NCI-H774 (cell line): ENCODE measurements at places on chromosomes 11 and 22.

- no peak for DNase-seq
Observed at GRCh38 chr11:117944554-117944953, 15.4 kb upstream of the TMPRSS13 start.

DNA sequence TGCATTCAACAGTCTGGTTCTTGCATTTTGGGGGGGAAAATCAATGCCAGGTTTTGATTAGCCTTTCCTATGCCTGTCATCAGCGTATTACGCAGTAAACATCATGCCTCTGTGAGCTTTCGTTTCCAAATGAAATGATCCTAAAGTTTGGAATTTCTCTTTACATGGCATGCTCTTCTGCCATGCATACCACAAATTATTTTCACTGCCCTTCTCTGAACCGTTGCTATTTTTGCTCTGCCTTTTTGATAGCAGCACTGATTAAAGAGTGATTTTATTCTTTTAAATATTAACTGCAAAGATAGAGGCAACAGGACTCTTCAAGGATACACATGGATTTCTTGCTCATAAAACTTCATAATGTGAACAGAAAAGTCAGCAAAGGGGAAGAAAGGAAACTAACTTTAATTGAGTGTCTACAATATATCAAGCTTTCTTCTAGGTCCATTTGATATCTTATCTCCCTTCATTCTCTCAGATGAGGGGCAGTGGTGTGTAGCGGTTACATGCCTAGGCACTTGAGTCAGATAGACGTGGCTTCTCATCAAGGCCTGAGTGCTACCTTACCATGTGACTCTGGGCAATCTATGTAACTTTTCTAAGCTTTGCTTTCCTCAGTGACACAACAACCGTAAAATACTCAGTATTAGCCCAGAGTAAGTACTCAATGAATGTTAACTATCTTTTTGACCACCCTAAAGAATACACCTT lies 25.0 kb upstream of the FZD4 start:
- no peak for DNase-seq

DNA sequence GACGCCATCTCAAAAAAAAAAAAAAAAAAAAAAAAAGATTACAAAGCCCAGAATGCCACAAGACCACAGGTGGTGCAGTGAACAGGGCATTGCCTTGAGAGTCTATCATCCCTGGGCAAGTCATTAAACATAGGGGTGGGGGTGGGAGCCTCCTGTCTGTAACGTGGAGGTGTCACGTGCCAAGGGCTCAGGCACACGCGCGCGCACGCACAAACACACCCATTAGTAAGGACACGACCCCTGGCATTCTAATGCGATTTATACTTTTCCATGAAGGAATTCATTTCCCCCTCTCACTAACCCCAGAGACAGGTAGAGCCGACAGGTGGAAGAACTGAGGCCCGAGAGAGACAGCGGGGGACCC lies 5.8 kb upstream of the GCAT start:
- no peak for DNase-seq

DNA sequence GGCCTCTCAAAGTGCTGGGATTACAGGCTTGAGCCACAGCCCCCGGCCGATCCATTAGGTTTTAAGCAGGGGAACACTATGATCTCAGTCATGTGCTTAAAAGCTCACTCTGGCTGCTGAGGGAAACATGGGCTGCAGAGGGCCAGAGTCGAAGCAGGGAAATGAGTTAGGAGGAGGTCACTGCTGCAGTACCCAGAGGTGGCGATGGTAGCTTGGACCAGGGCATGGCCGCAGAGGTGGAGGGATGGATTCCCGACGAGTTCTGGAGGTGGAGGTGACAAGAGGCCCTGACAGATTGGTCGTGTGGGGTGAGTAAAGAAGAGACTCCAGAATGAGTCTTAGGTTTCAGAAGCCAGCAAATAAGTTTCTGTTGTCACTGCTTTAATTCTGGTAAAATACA lies 54.4 kb upstream of the INCENP start:
- no peak for DNase-seq

DNA sequence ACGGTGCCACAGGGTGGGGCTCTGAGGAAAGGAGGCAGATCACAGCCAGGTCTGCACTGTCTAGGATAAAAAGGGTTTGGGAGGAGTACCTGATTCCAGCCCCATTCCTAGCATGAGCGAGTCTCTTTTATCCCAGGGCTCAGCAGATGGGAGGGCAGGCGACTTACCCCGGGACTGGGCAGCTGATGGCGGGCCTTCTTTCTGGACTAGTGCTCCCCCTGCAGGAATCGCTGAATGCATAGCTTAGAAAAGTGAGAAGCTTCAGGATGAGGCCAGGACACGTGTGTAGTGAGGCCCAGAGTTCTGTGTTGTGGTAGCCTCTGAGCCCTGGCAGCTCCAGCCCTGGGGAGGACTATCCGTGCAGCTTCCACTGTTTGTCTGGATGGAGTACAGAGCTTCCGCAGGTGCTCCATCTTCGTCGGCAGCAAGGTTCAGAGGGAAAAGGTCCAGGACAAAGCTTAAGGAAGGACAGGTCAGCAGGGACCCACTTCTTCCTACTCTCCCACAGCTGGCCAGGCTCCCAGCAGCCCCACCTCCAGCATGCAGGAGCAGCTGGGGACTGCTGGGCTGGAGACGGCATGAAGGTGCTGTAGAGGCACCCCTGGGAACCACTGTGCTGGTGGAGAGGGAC lies 30.4 kb downstream of the COMMD9 start:
- peak; percentile 47 for DNase-seq

- DNase-seq = no peak
Observed at GRCh38 chr11:33375688-33376311, 118.6 kb downstream of the HIPK3 start.

- DNase-seq = no peak
Observed at GRCh38 chr22:37068859-37069258, 17.3 kb downstream of the KCTD17 start.

- DNase-seq = no peak
Observed at GRCh38 chr11:72743321-72744221, 8.6 kb downstream of the ARAP1 start.

DNA sequence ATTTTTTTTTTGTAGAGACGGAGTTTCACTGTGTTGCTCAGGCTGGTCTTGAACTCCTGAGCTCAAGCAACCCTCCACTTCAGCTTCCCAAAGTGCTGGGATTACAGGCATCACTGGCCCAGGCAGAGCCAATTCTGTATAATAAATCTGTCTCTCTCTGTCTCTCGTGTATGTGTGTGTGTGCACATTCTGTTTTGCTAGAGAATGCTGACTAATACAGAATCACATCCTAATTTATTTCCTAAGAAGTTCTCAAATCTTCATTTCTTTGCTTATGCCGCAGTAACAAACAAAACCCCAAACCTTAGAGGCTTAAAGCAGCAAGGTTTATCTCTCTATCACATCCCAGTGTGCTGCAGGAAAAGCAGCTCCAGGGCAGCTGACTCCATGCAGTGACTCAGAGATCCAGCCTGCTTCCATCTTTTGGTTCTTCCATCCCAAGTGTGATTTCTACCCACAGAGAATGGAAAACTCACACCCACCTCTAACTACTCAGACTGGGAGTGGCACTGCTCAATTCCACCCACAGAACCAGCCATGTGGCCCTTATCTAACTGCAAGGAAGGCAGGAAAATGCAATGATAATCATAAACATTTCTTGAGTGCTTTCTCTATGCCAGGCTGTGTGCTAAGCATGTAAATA lies 35.1 kb upstream of the LRRC10B start:
- no peak for DNase-seq

GRCh38 chr11:39780131-39780530 lies 1679.3 kb downstream of the LRRC4C start:
- no peak for DNase-seq

DNA sequence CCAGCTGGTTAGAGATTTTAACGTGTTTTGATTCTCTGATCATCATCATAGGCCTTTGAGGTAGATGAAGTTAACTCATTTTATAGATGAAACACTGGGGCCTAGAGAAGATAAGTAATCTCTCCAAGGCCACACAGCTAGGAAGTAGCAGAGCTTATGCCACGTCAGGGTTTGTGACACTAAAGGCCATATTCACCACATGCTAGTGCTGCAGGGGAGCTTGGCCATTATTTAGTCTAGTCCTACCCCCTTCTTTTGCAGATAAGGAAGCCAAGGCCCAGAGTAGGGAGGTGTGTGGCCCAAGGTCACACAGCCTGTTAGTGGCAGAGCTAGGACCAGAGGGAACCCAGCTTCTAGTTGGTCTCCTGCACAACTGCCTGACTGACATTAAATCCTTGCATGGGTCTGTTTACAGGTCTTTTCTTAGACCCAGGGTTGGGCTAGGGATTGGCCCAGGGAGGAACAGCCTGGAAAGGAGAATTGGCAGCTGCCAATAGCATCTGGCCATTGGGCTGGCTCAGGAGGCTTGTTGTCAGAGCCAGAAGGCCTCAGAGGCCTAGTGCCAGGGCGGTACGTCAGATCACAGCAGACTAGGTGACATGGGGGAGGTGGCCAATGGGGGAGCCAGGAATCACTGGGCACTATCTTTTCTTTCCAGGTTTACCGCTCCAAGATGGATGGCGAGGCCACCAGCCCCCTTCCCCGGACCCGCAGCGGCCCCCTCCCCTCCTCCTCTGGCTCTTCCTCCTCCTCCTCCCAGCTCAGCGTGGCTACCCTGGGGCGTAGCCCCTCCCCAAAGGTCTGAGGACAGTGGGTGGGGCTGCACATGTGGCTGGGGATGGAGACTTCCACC lies 36.0 kb downstream of the PHLDB1 start:
- no peak for DNase-seq

DNA sequence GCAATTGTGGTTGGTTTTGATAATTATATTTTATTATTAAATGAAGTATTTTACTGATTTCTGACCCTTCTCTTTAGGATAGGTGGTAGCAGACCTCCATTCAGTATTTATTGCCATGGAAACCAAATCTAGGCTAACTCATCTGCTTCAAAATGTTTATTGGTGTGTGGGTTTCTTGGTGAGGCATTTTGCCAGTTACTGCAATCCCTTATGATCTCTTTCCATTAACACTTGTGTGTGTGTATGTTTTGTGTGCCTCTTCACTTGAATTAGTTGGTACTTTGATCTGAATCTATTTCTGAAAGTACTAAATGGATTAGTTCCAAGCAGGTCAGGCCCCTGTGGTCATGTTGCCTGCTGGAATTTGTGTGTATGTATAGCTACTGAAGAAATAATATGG lies 184.4 kb upstream of the C11orf87 start:
- no peak for DNase-seq

- no peak for DNase-seq
Observed at GRCh38 chr22:36435516-36436415, 45.7 kb downstream of the TXN2 start.

- DNase-seq = no peak
Observed at GRCh38 chr11:120031612-120032600, 106.0 kb downstream of the TRIM29 start.

DNA sequence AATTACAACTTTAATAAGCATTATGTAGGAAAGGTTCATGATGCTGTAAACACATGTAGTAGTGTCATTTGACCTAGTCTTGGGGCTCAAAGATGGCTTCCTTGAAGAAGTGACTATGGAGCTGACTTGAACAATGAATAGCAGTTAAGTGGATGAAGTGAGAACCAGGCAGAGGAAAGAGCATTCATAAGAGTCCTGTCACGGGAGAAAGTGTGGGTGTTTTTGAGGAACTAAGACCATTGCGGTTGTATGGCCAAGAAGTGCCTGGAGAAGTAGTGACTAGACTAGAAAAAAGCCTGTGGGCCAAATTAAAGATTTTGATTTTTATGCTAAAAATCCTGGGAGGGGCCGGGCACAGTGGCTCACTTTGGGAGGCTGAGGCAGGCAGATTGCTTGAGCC lies 7.2 kb upstream of the IL18BP start:
- no peak for DNase-seq

- DNase-seq = no peak
Observed at GRCh38 chr22:47210112-47210657, 447.7 kb downstream of the TBC1D22A start.

GRCh38 chr11:61666684-61667297 lies 13.4 kb upstream of the DAGLA start:
- no peak for DNase-seq

DNA sequence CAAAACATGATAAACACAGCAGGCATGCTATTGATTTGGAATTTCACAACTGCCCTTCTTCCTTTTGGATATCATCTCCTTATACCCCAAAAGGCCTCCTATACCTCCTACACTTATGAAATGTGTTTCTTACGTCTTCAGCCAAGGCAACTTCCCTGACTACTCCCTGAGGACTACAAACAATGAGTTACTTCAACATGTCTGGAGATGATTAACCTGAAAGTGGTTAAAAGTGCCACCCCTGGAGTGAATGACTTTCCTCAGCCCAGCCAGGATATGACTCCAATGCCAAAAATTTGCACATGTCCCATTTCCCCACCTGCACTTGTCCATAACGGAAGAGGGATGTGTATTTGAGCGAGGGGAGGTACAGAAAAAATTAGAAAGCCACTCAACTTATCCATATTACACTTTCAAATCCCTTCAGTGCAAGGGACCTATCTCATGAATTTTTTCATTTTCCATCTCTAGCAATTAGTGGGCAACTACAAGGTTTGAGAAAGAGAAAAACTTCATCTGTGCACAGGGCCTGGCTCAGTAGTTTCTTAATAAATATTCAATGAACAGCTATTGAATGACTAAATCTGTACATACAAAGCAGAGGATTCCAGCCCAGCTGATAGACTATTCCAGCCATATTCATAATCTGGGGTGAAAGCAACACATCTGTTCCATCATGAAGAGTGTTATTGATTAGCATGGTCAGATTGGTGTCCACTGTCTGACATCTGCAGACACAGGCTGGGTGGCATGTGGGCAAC lies 36.8 kb downstream of the KIRREL3 start:
- no peak for DNase-seq
